NCI-H1092 (cell line): ENCODE measurements at places on chromosomes 12 and 14.

DNA sequence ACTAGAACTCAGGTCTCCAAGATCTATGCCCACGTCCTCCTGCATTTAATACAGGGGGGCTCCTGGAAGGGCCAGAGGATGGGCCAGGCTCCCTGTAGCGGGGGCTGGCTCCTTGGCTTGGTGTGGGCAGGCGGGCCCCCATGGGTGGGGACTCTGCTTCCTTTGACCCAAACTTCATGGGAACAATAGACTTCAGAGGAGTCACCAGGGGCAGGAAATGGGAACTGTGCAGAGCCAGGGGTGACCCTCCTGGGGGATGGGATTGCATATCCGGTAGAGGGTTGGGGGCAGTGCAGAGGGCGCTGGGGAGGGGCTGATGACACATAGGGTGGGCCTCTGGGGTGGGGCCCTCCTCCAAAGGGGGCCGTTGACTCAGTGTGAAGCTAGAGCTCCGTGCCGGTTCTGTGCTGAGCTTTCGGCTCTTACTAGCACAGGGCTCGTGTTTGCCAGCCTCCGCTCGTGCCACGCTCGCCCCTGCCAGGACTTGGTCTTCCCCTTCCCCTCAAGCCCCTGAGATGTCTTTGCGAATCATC is 4.6 kb downstream of the TEAD4 start:
- no peak for DNase-seq

- no peak for DNase-seq
These were observed 4.4 kb upstream of the C1RL start for GRCh38 chr12:7113389-7113871.

DNA sequence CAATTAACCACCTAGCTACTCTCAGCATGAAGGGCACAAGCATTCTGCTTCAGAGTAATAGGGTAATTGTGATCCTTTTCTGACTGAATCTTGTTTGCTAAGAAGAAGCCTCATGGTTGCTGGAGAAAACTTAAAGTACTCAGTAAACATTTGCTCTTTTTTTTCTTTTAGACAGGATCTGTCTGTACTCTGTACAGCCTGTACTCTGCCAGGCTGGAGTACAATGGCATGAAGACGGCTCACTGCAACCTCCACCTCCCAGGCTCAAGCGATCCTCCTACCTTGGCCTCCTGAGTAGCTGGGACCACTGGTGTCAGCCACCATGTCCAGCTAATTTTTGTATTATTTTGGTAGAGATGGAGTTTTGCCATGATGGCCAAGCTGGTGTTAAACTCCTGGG is 12.4 kb downstream of the PPP1R13B start:
- no peak for DNase-seq

DNA sequence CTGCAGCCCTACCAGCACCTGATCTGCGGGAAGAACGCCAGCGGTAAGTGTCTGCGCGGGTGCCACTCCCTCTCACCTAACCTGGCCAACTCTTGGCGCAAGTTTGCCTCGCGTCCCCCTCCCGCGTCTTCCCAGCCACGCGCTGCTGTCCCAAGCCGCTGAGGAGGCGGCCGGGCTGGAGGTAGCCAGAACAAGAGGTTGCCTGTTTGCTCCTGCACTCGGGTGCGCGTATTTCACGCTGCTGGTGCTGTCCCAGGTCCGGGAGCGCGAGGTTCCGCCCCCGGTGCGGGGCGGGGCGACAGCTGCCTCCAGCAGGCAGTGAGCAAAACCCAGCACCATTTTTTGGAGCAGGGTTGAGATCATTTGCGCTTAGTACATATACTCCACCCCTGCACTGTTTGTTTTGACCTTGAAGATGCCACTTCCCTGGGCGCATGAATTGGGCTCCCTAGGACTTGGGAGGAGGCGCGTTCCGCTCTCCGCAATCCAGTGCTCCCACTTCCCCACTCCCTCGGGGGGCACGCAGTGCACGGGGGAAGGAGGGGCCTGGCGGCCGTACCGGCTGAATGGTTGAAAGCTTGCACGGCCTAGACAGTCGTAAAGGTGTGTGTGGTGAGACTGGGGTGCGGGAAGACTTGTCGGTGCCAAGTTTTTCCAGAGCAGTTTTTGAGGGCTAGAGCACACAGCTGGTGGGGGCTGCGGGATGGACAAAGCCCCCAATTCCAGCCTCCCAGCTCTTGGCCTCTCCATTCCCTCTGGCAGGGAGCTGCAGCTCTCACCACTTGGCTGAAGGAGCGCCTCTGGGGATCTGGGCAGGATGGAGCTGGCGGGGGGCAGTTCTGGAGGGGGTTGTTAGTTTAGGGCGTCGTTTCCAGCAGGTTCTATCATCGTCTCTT is 226.9 kb upstream of the CRY1 start:
- no peak for DNase-seq

DNA sequence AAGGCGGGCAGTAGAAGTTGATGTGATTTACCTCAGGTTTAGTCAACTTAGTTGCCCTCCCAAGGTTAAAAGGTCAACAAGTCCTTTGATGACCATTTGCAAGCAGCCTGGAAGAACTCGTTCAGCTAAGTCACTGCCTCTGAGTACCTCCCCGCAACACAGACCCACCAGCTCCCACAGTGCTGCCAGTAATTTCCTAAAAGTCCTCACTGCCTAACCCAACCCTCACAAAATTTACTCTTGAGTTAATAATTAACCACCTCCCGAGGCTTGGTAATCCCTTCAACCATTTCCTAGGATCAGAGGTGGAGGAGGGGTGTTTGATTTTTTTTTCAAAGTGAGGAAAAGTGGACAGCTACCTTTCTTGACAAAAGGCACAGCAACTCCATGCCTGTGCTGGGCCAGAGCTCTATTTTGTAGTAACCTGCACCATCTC is 55.8 kb downstream of the MAP3K9 start:
- no peak for DNase-seq

DNA sequence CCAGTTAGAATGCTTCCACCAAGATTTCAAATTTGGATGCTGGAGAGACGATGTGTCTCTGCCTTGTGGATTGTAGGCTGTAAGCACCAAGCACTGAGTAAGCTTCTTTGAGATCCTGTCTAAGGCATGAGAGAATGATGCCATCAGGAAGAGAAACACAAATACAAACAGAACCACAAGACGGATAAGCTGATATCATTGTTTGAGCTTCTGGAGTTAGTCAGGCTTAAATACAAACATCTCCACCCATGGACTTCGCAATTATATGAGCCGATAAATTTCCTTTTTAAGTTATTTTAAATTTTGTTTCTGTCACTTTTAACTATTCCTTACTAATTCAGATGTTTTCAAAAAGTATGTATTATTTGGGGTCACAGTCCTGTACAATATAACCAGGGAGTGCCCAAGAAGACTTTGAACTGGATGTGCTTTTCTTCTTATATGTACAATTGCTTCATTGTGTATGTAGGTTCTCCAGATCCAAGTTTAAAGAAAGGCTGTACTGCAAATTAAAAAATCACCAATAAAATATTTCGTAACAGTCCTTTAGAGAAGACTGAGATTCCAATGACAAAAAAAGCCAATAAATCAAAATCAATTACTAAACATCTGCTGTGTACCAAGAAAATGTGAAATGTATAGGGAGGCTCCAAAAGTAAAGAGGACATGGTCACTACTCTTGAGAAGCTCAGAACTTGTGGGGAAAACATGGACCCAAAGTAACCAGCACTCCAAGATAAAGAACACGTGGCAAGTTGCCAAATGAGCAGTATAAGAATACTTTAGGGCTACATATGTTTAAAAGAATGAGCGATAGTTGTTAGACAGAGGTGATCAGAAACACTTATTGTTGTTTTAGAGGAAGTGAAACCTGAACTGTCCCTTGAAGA is 274.1 kb downstream of the ADAMTS20 start:
- DNase-seq = no peak

DNA sequence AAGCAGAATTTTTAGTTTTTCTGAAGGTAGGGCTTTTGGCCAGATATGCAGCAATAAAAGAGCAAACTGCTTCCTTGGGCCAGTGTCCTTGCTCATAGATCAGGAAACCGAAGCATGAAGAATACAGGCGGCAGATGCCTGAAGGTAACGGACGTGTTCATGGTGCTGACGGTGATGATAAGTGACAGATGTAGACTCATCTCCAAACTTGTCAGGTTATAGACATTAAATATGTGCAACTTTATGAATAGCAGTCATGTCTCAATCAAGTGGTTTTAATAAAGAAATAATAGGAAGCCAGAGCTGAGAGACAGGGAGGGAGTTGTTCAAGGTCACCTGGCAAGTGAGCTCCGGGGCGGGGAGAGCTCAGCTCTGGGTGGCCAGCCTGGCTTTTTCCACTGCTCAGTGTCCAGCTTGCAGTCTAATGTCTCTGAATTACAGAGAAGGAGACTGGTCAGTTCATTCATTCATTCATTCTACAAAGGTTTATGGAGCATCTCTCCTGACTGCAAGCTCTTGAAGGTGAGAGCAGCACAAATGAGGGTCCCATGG is 1.0 kb downstream of the SERPINA5 start:
- no peak for DNase-seq

DNA sequence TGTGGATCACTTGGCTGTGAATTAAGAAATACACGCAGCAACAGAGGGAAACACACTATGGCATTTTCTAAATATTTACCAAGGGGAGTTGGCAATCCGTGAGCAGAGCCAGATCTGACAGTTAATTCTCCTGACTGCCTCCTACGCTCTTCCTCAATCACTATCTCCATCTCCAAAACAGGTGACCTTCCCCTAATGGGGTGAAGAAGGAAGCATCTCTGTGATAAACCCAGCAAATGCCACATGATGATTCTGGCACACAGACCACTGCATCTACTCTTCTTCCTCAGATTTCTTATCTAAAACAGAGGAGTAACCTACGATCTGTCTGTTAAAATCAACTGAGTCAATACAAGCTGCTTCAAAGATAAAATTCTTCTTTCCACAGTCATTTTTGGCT is 4.4 kb downstream of the SPTB start:
- DNase-seq = no peak

DNA sequence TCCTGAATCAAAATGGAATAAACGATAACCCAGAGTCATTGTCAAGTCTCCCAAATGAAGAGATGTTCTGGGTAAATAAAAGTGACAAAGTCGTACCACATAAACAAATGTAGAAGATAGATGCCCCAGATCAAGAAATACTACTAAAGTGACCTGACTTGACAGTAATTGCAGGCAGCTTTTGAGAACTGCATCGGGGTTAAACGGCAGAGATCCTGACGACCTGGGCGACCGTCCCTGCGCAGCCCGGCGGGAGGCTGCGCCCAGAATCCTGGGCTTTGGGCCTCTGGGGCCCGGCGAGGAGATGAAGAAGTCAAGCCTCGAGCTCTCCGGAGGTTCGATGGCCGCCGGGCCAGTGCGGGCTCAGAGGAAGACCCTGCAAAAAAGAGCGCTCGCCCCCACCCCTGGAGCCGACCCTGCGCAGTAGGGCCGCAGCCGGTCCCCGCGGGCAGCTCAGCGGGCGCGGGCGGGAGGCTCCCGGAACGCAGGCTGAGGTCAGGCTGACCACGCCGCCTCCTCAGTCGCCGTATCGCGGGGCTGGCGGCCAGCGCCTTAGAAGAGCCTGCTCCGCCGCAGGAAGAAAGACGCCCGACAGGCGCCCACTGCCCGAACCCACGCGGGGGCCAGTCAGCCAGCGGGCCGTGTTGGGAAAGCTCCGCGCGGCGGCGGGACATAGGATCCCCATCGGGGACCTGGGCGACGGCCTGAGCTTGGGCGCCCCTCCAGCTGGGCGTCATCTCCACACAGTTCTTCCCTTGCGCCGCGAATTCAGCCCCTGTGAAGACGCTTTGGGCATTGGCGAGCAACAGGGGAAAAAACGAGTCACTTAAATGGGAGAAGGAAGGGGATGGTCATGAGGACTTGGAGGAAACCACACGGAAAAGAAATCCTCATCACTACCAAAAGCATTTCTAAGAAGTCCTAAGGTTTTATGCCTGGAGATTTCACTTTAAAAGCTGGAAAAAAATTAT is 16.0 kb downstream of the NKX2-1 start:
- DNase-seq = peak; percentile 27

DNA sequence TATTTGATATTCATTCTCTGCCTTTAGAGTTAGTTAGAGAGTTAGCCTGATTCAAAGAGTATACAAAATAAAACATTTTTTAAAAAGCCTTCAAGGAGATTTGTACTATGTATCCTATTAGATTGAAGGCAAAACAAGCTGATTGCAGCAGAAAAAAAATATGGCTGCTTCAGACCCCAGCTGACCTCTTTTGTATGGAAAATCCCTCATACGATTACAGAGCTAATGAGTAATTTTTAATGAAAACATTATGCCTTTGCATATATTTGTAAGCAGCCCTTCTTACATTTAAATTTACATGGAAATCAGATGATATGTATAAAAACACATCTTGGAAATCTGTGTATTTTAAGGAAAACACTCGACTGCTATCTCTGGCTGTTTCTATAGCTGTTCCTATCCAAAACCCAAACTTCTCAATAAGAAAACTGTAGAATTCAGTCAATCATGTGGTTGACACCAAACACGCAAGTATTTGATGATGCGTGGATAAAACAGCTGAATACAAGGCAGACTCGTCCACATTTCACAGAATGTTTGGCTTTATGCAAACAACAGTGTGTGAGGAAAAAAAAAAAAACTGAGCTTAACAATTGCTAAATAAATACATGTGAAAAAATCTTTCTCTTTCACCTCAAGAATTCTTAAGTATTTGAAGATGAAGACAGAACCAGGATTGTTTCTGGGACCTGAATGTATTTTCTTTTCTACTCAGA is 275.3 kb downstream of the EGLN3 start:
- DNase-seq = no peak

DNA sequence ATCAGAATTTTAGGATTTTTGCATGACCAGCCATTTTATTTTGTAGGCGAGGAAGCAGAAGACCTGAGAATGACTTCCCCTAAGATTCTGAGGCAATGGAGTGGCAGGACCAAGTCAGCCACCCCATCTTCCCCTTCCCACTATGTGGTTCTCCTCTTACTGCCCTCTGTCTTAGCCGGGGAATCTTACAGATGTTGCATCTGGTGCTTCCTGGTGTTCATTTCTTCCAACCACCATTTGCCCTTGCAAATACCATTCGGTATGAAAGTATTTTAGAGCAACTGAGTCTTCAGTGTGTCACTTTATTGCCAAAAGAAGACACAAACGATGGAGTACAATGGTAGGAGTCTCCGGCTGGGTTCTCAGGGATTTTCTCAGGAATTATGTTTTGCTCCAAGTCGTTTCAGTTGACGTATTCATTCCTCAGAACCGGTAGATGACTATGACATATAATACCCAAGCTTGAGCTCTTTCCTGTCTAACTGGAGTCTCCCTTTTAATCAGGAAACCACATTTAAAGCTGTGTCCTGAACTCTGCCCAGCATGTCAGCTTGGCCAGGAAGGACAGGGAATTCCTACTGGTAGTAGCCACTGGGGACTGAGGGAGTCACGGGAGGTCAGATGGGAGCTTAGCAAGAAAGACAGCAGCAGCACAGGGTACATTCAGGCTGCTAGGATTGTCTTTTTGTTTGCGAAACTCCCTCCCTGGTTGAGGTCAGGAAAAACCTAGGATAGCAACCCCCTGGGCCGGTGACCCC is 87.0 kb downstream of the SAMD4A start:
- no peak for DNase-seq

DNA sequence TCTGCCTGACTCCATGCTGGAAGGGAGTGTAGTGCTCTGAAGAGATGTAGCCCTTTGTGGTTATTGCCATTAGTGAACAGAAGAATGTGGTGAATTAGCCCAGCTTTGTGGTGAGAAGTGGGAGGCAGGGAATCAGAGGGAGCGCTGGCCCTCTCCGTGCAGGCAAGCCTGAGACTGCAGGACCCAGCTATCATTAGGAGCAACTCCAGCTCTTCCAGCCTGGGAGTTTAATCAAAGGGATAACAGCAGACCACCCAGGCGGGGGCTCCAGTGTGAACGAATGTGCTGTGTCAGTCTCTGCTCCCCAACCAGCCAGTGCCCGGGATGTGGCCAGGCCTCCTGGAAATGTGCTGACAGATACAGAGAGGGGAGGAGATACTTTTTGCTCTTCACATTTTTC is 142.7 kb downstream of the TTLL5 start:
- DNase-seq = no peak
